PC-9 (cell line): ENCODE measurements at places on chromosomes 12 and 14. TPM values are rescaled to one million over a fixed set of nuclear protein-coding genes. Genes with fewer than 3 reads are reported as not detected.

GRCh38 chr12:20250761-20251160, 117.6 kb upstream of the PDE3A start:
- no peak for DNase-seq

- no peak for DNase-seq
These were observed 14.1 kb upstream of the GAPDH start for GRCh38 chr12:6520186-6520585.

- no peak for DNase-seq
These were observed 380.4 kb upstream of the DDHD1 start for GRCh38 chr14:53533384-53533970.

NOVA1 gene
- 0.68 and 1.1 TPM in 2 replicates for total RNA-seq

GPRC5A gene
- total RNA-seq: 468 and 642 TPM in 2 replicates

DNA sequence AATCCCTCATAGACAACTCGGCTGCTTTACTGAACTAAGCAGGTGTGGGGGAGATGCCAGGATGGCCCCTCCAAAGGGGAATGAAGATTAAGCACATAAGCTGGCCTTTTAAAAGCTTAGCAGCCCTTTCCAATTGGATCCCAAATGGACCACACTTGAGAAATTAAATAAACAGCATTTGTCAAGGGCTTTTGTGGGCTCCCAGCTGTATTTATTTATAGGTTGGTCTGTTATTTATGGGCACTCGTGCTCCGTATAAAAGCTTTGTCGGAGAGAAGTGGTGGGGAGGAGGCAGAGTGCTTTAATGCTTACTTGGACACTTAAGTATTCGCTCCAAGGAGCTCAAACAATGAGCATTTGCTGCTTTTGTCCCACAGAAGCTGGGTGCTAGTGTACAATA, 580.2 kb downstream of the MED13L start:
- no peak for DNase-seq

NEUROD4 gene
- not detected in 2 replicates for total RNA-seq

EMP1 gene
- 542 and 909 TPM in 2 replicates for total RNA-seq

GRCh38 chr12:59708484-59708883, 112.7 kb downstream of the SLC16A7 start:
- DNase-seq: no peak

DNA sequence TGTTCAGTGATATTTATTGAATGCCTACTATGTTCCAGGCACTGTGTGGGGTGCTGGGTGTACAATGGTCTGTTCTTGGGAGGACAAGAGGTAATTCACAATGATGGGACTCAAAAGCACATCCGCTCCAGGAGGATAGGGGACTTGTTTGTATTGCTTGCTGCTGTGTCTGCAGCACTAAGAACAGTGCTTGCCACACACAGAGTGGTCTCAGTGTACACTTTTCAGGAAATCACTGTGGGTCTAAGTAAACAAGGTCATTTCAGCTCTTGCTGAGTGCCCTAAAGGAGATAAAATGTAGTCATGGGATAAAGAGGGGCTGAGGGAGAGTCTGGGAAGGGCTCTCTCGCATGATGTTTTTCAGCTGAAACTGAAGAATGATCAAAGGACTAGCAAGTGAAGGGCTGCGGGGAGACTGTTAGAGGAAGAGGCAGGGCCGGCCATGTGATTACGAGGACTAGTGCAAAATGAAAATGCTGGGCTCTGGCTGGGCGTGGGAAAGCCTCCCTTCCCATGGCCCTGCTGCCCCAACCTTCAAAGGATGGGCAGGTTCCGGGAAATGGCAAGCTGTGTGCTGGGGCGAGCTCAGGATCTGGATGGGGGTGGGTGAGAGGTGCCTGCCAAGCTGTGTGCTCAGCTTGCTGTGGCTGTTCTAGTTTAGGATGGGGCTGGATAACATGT, 39.1 kb downstream of the ADCK1 start:
- no peak for DNase-seq

DNA sequence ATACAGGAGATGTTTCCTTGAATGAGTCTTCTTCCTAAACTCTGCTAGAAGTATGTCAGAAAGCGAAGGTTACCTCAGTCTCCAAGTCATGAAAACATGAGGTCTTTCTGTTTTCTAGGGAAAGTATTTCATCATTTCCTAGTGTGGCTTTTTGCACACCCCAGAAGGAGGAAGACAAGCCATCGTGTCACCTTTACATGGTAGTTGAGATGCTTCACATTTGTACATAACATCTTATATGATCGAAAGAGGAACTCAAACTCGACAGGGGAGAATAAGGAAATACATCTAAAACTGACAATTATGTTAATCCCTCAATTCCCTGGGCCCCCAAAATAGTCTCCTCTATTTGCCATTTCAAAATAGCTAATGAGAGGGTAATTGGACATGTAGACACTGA, 214.1 kb upstream of the PLEKHG7 start:
- DNase-seq: no peak

DNA sequence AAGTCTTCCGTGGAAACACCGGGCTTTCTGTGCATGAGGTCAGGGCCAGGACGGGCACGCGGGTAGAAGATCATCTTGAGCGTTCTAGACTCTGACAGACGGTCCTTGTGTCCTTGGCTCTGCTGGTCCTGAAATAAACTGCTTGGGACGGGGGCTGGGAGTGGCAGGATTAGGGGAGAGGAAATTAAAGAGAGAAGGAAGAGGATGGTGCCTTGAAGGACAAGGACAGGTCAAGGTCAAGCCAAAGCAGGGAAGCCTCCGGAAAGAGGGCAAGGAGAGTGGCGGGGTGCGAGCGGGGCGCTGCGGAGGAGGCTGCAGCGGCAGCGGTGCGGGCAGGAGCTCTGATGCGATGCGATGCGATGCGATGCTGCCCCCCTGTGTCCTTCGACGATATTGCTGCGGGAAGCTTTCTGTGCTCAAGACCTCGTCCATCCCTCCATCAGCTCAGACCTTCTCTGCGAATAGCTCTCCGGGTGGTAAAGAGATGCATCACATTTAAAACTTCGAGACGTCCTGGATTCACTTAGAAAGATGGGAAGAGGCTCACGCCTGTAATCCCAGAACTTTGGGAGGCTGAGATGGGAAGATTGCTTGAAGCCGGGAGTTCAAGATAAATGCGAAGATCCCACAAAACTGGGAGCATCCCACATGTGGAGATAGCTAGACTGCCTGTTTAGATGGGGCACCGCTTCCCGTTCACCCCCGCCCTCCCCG, 110.1 kb upstream of the TMEM132D start:
- no peak for DNase-seq

RDH16 gene
- 0.79 and 0.88 TPM in 2 replicates for total RNA-seq

WSCD2 gene
- total RNA-seq: not detected in 2 replicates

GRCh38 chr12:83827860-83828259, 1084.7 kb downstream of the SLC6A15 start:
- DNase-seq: no peak

- no peak for DNase-seq
These were observed 93.9 kb downstream of the SLC38A1 start for GRCh38 chr12:46174919-46175318.

- no peak for DNase-seq
These were observed 83.0 kb downstream of the FZD10 start for GRCh38 chr12:130245251-130245650.

GRCh38 chr12:90333424-90333823, 621.6 kb downstream of the CCER1 start:
- no peak for DNase-seq

PABPN1 gene
- 107 and 142 TPM in 2 replicates for total RNA-seq

DNA sequence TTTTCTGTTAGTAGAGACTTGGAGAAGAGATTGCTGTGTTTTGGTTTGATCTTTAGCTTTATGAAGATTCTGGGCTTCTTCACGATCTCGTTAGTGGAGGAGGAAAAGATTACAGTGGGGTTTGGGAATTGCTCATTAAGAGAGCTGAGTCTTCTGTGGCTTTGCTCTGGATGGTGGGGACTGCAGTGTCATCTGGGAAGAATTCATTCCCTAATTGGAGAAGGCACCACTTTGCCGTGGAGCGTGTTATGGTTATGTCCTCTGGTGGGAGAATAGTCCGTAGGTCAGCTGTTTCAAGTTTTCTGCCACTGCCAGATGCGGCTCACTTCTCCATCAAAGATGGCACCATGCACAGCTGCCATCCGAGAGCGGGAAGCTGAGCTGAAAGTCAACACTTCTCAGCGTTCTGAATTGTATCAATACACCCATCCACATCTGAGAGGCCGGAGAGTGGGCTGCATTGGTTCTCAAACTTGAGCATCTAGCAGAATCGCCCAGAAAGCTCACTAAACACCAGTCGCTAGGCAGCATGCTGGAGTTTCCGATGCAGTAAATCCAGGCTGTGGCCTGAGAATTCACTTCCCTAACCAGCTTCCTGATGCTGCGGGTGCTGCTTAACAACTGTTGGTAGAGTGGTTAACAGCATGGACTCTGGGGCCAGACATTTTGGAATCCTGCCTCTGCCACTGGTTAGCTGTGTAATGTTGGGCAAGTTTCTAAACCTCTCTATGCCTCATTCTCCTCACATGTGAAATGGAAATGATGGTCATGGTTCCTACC, 117.8 kb downstream of the PLXNC1 start:
- no peak for DNase-seq

MPHOSPH9 gene
- total RNA-seq: 46.9 and 58.5 TPM in 2 replicates

RERG gene
- total RNA-seq: 0.50 and 1.4 TPM in 2 replicates

TCL1A gene
- total RNA-seq: not detected in 2 replicates

FLRT2 gene
- total RNA-seq: 2.1 and 2.2 TPM in 2 replicates

DNA sequence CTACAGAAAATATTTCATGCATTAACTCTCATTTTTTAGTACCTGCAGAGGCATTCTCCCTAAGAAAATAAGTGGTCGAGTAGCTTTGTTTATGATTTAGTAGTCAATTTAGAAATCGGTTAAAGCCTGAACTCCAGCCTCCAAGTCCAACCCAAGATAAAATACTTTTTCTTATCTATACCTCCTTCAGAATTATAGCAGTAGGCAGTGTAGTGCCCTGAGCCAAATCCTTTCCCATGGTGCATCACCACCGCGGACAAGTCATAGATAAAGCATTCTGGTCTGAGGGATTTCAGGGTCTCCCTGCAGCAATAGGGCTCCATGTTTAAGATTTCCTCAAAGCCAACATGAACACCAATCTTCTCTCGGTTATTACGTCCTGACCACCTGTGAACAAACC, 30.5 kb downstream of the USP44 start:
- DNase-seq: no peak

DNA sequence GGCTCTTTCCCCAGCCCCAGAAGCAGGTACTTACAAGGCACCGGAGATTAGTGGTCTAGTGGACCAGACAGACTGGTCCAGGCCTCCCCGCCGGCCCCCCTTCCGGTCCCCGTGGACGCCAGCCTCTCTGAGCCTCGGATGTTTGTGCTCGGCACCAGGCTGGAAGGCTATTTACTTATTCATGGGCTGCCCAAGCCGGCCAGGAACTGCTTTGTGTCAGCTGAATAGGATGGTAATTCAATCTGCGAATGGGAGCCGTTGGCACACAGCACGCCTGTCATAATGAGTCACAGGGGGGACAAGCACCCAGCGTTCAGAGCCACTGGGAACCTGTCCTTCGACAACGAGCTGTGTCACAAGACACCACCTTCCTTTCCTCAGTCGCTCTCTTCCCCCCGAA, 82.3 kb downstream of the RIMBP2 start:
- DNase-seq: no peak

DNA sequence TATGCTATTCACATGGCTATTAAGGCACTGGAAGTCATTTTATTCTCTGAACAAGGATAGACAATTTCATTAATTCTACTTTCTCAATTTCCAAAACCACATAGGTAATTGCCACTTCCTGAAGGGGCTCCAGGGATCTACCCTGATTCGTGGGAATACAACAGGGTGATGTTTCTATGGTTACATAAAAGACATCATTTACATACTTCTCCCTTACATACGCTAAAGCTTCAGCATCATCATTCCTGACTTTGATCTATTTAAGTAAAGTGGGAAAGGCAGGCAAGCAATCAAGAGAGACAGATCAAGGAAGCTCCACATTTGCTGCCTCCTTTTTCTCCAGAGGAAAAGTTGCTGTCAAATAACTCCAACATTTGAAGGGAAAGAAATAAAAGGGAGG, 118.8 kb upstream of the SINHCAF start:
- DNase-seq: no peak

GRCh38 chr12:95002754-95003153, 743 bp downstream of the NDUFA12 start:
- DNase-seq: no peak

- no peak for DNase-seq
These were observed 10.3 kb upstream of the INF2 start for GRCh38 chr14:104678901-104679705.

DNA sequence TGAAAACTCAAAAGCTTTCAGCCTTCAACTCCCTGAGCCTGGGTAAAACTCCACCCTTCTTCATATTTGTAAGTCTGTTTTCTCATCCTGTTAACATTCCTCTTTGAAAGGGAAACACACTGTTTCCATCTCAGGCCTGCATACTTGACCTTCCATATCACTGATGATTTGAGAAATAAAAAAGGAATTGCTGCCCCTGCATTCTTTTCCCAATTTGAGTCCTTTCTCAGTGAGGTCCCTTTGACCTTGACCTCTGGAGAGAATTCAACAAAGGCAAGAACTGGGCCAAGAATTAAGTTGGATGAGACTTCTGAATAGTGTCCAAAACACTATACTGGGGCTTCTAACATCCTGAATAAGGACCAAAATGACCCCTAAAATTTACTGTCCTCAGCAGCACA, 108.0 kb downstream of the AEBP2 start:
- no peak for DNase-seq

HNRNPC gene
- 486 and 550 TPM in 2 replicates for total RNA-seq

- no peak for DNase-seq
These were observed 53.7 kb upstream of the GNPNAT1 start for GRCh38 chr14:52845081-52845480.

DNA sequence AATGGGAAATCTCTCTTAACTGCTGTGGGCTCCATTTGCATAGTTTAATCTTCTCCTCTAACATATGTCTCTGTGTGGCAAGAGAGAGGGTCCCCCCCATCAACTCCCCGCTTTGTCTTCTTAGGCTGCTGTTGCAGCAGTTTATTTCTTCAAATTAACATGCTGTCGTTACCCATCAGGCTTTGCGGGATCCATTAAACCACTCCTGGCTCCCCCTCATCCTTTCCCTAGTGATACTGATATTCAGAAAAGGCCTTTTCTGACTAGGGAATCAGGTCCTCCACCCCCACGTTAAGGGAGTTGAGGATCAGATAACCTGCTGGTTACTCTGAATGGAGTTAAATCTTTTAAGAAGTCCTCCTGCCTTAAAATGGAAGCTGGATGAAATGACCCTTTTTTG, 15.2 kb downstream of the GPR84 start:
- no peak for DNase-seq

HCAR1 gene
- total RNA-seq: 4.2 and 5.2 TPM in 2 replicates

- no peak for DNase-seq
These were observed 91.6 kb upstream of the PAWR start for GRCh38 chr12:79782172-79782900.

DNA sequence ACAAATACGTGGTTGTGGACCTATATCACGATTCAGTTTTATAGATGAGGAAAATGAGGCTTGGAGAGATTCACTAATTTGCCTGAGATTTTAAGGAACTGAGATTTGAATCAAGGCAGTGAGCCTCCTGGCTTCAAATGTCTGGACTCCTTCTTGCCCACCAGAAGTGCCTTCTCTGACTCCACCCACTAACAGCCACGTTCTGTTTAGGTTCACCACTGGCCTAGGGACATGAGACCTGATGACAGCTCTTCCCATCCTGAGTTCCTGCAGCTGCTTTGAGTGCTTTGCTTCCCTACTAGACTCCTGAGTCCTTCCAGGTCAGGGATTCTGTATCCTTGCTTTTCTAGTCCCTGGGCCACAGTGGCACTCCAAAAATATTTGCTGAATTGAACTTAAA, 57.1 kb downstream of the PLBD1 start:
- no peak for DNase-seq

FRS2 gene
- total RNA-seq: 15.6 and 23.3 TPM in 2 replicates
